ENCODE measurements at places on chromosomes 3 and 15. TPM values are rescaled to one million over a fixed set of nuclear protein-coding genes. Genes with fewer than 3 reads are reported as not detected.

DNA sequence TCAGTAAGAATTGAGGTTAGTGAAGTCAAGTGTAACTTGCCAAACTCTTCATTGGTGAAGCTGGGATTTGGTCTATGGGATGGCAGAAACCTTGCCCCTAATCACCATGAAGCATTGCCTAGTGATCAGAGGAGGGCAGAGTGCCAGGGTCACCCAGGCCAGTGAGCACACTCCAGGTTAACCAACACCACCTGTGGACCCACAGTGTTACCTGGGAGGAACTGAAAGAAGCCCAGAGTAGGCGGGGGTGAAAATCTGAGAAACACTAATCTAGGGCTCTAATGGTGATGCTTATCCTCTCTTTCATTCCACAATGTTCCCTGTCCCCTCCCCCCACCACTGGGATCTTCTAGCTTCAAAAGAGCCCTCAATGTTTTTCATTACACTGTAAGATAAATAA is 372.8 kb downstream of the CTNNB1 start:
- DNase-seq = no peak
- H3K27me3 ChIP-seq = no peaks in the 10 kb centered on the region
- H3K4me3 ChIP-seq = no peak overlapping the region
- H3K4me1 ChIP-seq = no peaks in the 10 kb centered on the region

- H3K4me1 ChIP-seq = no peaks in the 10 kb centered on the region
- no peaks in the 10 kb centered on the region for H3K36me3 ChIP-seq
- no peak overlapping the region for H3K4me3 ChIP-seq
- H3K27me3 ChIP-seq = no peaks in the 10 kb centered on the region
Observed at GRCh38 chr3:190825386-190826016, 37.0 kb downstream of the GMNC start.

The GPR15 gene
- 6.8 TPM for total RNA-seq

GRCh38 chr15:76337059-76337695 is 604 bp downstream of the ISL2 start:
- DNase-seq = no peak
- H3K4me3 ChIP-seq = peak overlapping the region; percentile 92
- H3K27ac ChIP-seq = peak overlapping the region; percentile 81
- peaks cover 65% of the 10 kb centered on the region for H3K4me1 ChIP-seq
- peaks cover 17% of the 10 kb centered on the region for H3K36me3 ChIP-seq
- peaks cover 58% of the 10 kb centered on the region for H3K27me3 ChIP-seq

- H3K4me1 ChIP-seq = no peaks in the 10 kb centered on the region
- peaks cover 16% of the 10 kb centered on the region for H3K27me3 ChIP-seq
- H3K36me3 ChIP-seq = no peaks in the 10 kb centered on the region
- H3K4me3 ChIP-seq = no peak overlapping the region
- no peak for DNase-seq
Observed at GRCh38 chr15:79169526-79170133, 79.0 kb upstream of the RASGRF1 start.

The VPS33B gene
- total RNA-seq = 20.9 TPM

DNA sequence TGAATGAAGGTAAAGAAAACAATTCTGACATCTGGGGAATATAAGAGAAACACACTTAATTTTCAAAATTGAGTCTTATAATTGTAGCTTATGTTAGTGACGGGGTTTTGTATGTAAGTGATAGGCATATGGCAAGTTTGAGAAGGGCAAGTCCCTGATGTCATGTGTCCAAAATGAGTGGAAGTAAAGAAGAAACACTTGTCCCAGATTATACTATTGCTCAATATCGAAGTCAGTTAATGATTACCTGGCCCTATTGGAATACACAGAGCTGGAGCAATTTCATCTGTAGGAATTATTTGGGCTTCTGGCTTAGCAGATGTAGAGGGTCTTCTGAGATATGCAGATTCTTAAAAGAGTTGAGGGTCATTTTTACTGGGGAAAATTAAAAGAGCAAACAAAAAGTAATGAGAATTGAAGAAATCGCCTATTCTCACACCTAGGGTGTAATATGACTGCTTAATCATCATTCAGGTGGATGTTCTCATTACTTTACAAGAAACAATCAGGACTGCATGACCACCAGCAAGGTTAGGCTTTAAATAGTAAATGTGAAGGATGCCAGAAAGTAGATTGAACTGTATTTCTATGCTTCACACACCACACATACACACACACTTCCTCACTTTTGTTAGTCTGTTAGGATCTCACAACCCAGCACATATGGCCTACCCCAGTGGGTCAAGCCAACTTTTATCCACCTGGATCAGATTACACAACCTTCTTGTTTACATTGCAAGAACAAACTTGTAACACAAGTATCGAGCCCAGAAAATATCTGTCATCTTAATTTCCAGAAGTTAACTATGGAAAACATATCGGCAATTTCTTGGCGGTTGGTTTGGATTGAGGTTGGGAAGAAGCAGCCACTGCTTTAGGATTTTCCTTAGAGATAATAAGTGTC is 183.3 kb upstream of the LRRC3B start:
- no peaks in the 10 kb centered on the region for H3K4me1 ChIP-seq
- no peak overlapping the region for H3K4me3 ChIP-seq
- no peak for DNase-seq
- no peaks in the 10 kb centered on the region for H3K27me3 ChIP-seq
- H3K27ac ChIP-seq = no peak overlapping the region

DNA sequence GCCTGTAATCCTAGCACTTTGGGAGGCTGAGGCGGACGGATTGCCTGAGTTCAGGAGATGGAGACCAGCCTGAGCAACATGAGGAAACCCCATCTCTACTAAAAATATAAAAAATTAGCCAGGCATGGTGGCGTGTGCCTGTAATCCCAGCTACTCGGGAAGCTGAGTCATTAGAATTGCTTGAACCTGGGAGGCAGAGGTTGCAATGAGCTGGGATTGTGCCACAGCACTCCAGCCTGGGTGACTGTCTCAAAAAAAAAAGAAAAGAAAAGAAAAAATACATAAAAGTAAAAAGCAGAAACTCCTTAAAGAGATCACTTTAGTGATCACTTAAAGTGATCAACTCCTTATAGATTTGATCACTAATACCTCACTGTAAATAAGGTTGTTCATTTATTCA is 78.0 kb downstream of the GMPS start:
- no peak overlapping the region for H3K4me3 ChIP-seq
- H3K27me3 ChIP-seq = no peaks in the 10 kb centered on the region
- H3K36me3 ChIP-seq = peaks cover 2% of the 10 kb centered on the region
- no peaks in the 10 kb centered on the region for H3K4me1 ChIP-seq
- DNase-seq = no peak

GRCh38 chr15:67070892-67071664 is 5.7 kb downstream of the SMAD3 start:
- H3K4me3 ChIP-seq = peak overlapping the region; percentile 37
- peak overlapping the region; percentile 83 for H3K27ac ChIP-seq
- peaks cover 54% of the 10 kb centered on the region for H3K36me3 ChIP-seq
- peaks cover 81% of the 10 kb centered on the region for H3K4me1 ChIP-seq
- H3K27me3 ChIP-seq = no peaks in the 10 kb centered on the region

The STRIT1 gene
- not detected for total RNA-seq

GRCh38 chr15:55218056-55218455 is 21.3 kb upstream of the RSL24D1 start:
- no peak overlapping the region for H3K4me3 ChIP-seq
- H3K27ac ChIP-seq = no peak overlapping the region
- peaks cover 50% of the 10 kb centered on the region for H3K4me1 ChIP-seq

The DLL4 gene
- total RNA-seq = 0.36 TPM

GRCh38 chr3:11364181-11364580 is 92.0 kb downstream of the ATG7 start:
- no peaks in the 10 kb centered on the region for H3K27me3 ChIP-seq
- peaks cover 5% of the 10 kb centered on the region for H3K4me1 ChIP-seq
- no peak overlapping the region for H3K27ac ChIP-seq
- peaks cover 31% of the 10 kb centered on the region for H3K36me3 ChIP-seq

The CCR5 gene
- total RNA-seq = 5.8 TPM

- no peaks in the 10 kb centered on the region for H3K36me3 ChIP-seq
- H3K4me1 ChIP-seq = peaks cover 11% of the 10 kb centered on the region
- H3K4me3 ChIP-seq = no peak overlapping the region
Observed at GRCh38 chr3:126484148-126484547, 8.5 kb upstream of the ZXDC start.

The SENP8 gene
- 1.5 TPM for total RNA-seq

The NME9 gene
- total RNA-seq = not detected

DNA sequence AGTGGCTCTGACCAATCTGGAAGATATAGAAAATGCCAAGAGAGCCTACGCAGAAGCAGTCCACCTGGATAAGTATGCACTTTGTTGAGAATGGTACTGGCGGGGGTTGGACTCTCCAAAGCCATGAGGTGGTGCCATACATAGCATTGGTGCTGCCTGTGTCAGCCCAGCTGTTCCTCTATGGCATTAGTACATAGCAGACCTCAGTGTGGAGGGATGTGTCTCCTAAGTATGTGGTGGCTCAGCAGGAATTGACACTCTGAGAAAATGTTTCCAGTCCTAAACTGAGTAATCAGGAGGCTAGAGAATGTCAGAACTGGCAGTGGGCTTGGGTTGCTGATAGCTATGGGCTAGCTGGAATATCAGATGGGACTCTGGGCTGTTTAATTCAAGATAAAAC is 48.4 kb downstream of the ADPGK start:
- no peak overlapping the region for H3K27ac ChIP-seq
- no peaks in the 10 kb centered on the region for H3K27me3 ChIP-seq
- peaks cover 28% of the 10 kb centered on the region for H3K4me1 ChIP-seq
- DNase-seq = no peak
- peaks cover 51% of the 10 kb centered on the region for H3K36me3 ChIP-seq
- no peak overlapping the region for H3K4me3 ChIP-seq

DNA sequence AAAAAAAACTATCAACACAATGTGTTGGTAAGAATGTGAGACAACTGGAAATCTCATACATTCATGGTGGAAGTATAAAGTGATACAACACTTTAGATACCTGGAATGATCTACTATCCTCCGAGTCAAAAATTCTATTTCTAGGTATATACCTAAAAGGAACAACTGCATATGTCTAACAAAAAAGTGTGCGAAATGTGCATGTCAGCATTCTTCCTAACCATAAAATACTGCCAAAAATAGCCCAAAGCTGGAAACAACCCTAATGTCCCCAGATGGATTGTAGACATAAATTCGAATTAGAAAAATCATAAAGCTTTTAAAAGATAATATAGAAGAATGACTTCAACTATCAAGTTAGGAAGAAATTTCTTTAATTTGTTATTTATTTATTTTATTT is 51.2 kb upstream of the FGF12 start:
- no peak overlapping the region for H3K27ac ChIP-seq
- H3K4me1 ChIP-seq = no peaks in the 10 kb centered on the region
- H3K4me3 ChIP-seq = no peak overlapping the region
- H3K36me3 ChIP-seq = no peaks in the 10 kb centered on the region

The ARPC4 gene
- total RNA-seq = 273 TPM

GRCh38 chr3:40083066-40083465 is 226.4 kb upstream of the EIF1B start:
- no peaks in the 10 kb centered on the region for H3K27me3 ChIP-seq
- no peak overlapping the region for H3K27ac ChIP-seq
- no peak overlapping the region for H3K4me3 ChIP-seq
- DNase-seq = no peak

The ABHD17C gene
- total RNA-seq = 4.7 TPM

- no peak for DNase-seq
- H3K27me3 ChIP-seq = no peaks in the 10 kb centered on the region
- H3K27ac ChIP-seq = peak overlapping the region; percentile 84
- peak overlapping the region; percentile 82 for H3K4me3 ChIP-seq
Observed at GRCh38 chr15:57705746-57706404, 639 bp upstream of the POLR2M start.

- no peak overlapping the region for H3K4me3 ChIP-seq
- DNase-seq = no peak
- H3K36me3 ChIP-seq = no peaks in the 10 kb centered on the region
Observed at GRCh38 chr3:148878095-148878494, 13.0 kb downstream of the CPA3 start.

The COL6A5 gene
- total RNA-seq = 0.16 TPM

The ACP3 gene
- total RNA-seq = not detected

The MFGE8 gene
- 10.6 TPM for total RNA-seq

GRCh38 chr3:4835616-4836043 is 143.6 kb upstream of the BHLHE40 start:
- peaks cover 42% of the 10 kb centered on the region for H3K36me3 ChIP-seq
- H3K27ac ChIP-seq = peak overlapping the region; percentile 98
- peak overlapping the region; percentile 79 for H3K4me3 ChIP-seq
- no peaks in the 10 kb centered on the region for H3K27me3 ChIP-seq

All from activated T-helper 1 cell treated with anti-CD3 and anti-CD28 coated beads, Interleukin-12 subunit alpha, Interleukin-12 subunit beta, Interleukin-2, Interleukin-4 antibody, amounts not matched to agents 30 ng/mL and 10 ng/mL and 1 ng/mL, durations not matched to agents 14 hours and 24 hours and 36 hours (primary cell).